Kidney (tissue), 22 donors: ENCODE measurements at places on chromosomes 4 and X. TPM values are rescaled to one million over a fixed set of nuclear protein-coding genes. Genes with fewer than 3 reads are reported as not detected.
A peak's percentile ranks its signal among the peaks of the same experiment; 100 is the strongest.

- no peaks in the 10 kb centered on the region for H3K36me3 ChIP-seq
- H3K27ac ChIP-seq, result no peak overlapping the region
- H3K4me1 ChIP-seq, result no peaks in the 10 kb centered on the region
- no peak for DNase-seq
- H3K4me3 ChIP-seq, result no peak overlapping the region
- no peaks in the 10 kb centered on the region for H3K27me3 ChIP-seq
These were observed 3.4 kb downstream of the ATP1B4 start for GRCh38 chrX:120365320-120365719.

DNA sequence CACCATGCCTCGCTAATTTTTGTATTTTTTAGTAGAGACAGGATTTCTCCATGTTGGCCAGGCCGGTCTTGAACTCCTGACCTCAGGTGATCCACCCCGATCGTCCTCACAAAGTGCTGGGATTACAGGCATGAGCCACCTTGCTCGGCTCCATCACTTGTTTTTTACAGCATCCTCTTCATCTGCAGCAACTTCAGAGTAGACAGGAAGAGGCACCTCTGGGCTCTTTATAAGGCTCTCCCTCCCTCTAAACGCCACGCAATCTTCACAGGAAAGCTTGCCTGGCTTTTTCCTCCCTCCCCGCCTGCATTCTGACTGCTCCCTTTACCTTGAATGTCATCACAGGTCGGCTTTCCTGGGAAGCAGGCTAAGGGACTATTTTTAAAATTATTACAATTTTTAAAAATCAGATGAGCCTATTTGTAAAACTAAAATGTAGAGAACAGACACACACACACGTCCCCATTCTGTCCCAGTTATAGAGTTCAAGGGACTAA, 111.5 kb upstream of the LDB2 start:
- H3K27me3 ChIP-seq, result no peaks in the 10 kb centered on the region
- H3K27ac ChIP-seq, result no peak overlapping the region
- no peaks in the 10 kb centered on the region for H3K4me1 ChIP-seq
- DNase-seq, result no peak
- no peaks in the 10 kb centered on the region for H3K36me3 ChIP-seq

DNA sequence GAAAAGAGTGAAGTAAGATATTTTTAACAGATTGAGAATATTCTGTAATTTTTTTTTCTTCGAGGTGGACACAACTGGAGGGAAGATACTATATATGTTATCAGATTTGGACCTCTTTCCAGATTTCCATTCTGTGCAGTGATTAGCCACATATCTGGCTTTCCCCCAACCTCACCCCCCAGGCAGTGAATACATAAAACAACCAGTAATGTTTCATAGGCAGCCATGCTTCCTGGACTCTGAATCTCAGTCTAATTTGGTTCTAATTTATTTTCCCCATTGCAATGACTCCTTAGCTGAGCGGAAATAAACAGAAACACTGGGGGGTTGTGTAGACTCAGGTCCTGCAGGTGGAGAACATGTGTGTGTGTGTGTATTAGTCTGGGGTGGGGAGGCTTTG, 226.5 kb downstream of the FBXW7 start:
- no peaks in the 10 kb centered on the region for H3K27me3 ChIP-seq
- H3K4me3 ChIP-seq, result no peak overlapping the region
- no peaks in the 10 kb centered on the region for H3K36me3 ChIP-seq
- no peak overlapping the region for H3K27ac ChIP-seq
- DNase-seq, result no peak

DNA sequence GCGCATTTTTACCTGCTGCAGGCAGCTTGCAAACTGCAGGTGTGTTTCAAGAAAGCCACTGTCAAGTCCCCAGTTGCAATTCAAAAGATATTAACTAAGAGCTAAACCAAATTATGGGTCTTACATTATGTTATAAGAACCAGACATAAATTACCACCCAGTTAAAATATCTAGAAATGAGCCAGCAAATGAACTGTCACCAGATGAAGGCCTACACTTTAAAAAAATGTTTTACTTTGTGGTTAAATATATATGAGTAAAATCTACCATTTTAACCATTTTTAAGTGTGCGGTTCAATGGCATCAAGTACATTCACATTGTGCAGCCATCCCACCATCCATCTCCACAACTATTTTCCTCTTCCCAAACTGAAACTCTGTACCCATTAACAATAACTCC, 32.0 kb upstream of the TMEM131L start:
- H3K27ac ChIP-seq, result no peak overlapping the region
- no peaks in the 10 kb centered on the region for H3K4me1 ChIP-seq
- H3K27me3 ChIP-seq, result no peaks in the 10 kb centered on the region
- H3K4me3 ChIP-seq, result no peak overlapping the region
- DNase-seq, result no peak

GRCh38 chr4:1593458-1593857, 90.7 kb downstream of the FAM53A start:
- no peaks in the 10 kb centered on the region for H3K36me3 ChIP-seq
- DNase-seq, result no peak
- H3K27me3 ChIP-seq, result no peaks in the 10 kb centered on the region
- no peak overlapping the region for H3K27ac ChIP-seq

DNA sequence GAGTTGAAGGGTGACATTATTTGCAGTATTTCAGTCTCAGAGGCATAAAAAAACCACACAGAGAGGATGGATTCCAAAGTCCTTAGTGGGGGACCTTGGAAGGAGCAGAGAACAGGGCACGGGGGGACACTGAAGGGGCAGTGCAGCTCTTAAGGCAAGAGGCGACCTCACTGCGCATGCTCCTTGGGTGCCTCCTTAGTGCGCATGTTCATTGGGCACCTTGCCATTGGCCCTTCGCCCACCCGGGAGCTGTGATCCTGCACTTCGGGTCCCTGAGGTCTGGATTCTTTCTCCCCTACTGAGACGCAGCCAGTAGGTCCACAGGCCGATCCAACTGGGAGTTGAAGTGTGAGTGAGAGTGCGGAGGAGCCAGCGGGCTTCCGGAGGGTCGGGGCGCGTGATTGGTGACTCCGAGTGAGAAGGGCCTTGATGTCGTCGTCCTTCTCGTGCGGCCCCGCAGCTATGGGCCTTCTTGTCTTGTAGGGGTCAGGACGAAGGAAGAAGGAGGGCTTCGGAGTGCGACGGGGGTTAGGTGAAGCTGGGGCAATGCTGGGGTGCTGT, at the start of gene XAGE5:
Gene XAGE5, plus strand, starts transcription at position 223 of the 561 bp plus-strand sequence. CDS start 1,280 bp downstream, outside the sequence.
- peaks cover 9% of the 10 kb centered on the region for H3K27me3 ChIP-seq
- no peak within 1 kb of the TSS for H3K4me3 ChIP-seq
- no peak for DNase-seq
- no peaks in the 10 kb centered on the region for H3K4me1 ChIP-seq
- H3K27ac ChIP-seq, result no peak within 1 kb of the TSS
- H3K36me3 ChIP-seq, result no peaks in the 10 kb centered on the region

DNA sequence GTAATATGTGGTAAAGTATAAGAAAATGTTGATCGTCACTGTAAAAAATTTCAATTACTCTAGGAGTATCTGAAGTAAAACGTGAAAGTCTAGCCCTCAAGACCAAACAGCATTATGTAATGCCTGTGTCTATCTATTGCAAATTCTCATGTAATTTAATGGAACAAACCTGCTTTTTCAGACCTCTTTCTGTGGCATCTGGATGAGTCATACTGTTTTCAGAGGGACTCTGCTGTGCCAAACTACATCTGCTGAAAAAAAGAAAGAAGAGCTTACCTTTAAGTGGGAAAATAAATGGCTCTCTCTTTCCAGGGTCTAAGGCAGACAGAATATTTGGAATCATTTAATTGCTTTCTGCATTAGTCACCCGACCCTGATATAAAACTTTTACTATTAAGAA, 89.8 kb upstream of the ARMCX2 start:
- no peak overlapping the region for H3K4me3 ChIP-seq
- H3K27ac ChIP-seq, result no peak overlapping the region
- no peak for DNase-seq
- no peaks in the 10 kb centered on the region for H3K27me3 ChIP-seq

DNA sequence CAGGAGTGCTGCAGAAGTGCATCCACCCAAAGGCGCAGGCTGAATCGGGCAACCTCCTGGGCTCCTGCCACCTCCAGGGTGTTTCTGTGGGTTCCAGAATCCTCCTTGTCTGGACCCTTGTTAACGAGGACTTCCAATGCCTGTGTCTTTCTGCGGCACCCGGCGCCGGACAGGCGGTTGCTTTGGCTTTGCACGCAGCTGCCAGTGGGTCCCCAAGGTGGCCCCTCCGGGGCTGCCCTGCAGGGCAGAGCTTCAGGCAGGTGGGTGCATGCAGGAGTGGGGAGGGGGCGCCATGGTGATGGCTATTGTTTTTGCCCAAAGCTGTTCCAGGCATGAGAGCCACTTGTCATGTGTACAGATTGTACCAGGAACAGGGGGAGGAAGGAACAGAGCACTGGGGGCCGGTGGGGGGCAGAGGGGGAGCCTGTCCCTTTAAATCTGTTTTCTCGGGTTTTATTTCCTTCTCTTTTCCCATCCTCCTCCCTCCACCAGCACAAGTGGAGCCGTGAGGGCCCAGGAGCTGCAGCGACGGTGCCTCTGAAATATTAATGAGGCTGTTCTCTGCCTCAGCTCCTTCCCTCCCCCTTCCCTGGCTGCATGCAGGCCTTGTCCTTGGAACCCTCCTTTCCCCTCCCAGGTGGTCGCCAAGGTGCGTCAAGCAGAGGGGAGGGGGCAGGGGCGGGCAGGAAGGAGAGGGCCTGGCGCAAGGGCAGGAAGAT, 13.1 kb downstream of the ATP2B3 start:
- H3K27me3 ChIP-seq, result no peaks in the 10 kb centered on the region
- no peak overlapping the region for H3K27ac ChIP-seq
- no peaks in the 10 kb centered on the region for H3K36me3 ChIP-seq
- H3K4me1 ChIP-seq, result no peaks in the 10 kb centered on the region
- no peak overlapping the region for H3K4me3 ChIP-seq

- H3K27ac ChIP-seq, result no peak overlapping the region
- H3K4me3 ChIP-seq, result no peak overlapping the region
- no peaks in the 10 kb centered on the region for H3K4me1 ChIP-seq
- no peaks in the 10 kb centered on the region for H3K27me3 ChIP-seq
These were observed 258.1 kb downstream of the GABRG1 start for GRCh38 chr4:45865781-45866180.

- no peaks in the 10 kb centered on the region for H3K4me1 ChIP-seq
- no peaks in the 10 kb centered on the region for H3K27me3 ChIP-seq
- no peak for DNase-seq
- no peak overlapping the region for H3K4me3 ChIP-seq
- no peaks in the 10 kb centered on the region for H3K36me3 ChIP-seq
These were observed 41.0 kb downstream of the FGFBP1 start for GRCh38 chr4:15897577-15897976.

GRCh38 chr4:2042204-2042946, 16.8 kb upstream of the NAT8L start:
- no peaks in the 10 kb centered on the region for H3K36me3 ChIP-seq
- no peak for DNase-seq
- no peak overlapping the region for H3K27ac ChIP-seq
- H3K4me3 ChIP-seq, result peak overlapping the region; percentile 60
- peaks cover 4% of the 10 kb centered on the region for H3K4me1 ChIP-seq

DNA sequence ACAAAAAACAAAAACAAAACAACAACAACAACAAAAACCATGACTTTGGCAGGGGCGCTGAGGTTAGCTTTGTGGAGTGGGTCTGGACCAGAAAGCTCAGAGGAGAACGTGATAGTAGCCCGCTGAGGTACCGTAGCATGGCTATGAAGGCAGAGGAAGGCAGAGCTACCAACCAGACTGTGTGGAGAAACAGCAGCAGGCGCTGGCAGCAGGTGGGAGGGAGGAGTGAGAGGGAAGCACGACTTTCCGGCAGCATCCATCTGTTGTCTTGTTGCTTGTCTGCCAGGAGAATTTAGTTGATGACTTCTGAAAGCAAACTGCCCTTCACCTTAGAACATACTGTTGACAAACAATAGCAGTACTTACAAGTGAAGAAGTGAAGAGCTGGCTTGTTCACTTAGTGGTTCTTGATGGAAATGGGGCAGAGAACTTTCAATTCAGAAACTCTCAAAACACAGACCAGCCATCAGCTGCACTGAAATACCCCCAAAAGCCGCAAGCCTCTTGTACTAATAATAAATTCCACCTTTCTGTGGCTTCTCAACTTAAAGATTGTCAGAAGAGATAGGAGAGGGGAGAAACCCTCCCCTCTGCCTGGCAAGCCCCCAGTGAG, 447.2 kb downstream of the SLITRK2 start:
- no peaks in the 10 kb centered on the region for H3K36me3 ChIP-seq
- DNase-seq, result no peak
- H3K4me3 ChIP-seq, result no peak overlapping the region
- H3K27me3 ChIP-seq, result no peaks in the 10 kb centered on the region

DNA sequence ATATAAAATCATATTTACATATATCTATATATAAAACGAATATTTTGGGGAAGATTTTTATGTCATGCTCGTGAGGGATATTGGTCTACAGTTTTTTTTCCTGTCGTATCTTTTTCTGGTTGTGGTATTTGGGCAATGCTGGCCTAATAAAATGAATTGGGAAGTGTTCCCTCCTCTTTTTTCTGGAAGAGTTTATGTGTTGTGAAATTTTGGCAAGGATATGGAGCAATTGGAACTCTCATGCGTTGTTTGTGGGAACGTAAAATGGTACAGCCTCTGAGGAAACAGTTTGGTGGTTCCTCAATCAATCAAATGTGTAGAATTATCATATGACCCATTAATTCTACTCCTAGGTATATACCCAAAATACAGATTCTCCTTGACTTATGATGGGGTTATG, 69.8 kb downstream of the ZNF182 start:
- H3K27ac ChIP-seq, result no peak overlapping the region
- H3K36me3 ChIP-seq, result no peaks in the 10 kb centered on the region
- no peak for DNase-seq
- H3K4me3 ChIP-seq, result no peak overlapping the region

Gene USP11
- total RNA-seq, result 91.6 TPM

Gene IBSP
- not detected for total RNA-seq

Gene TMPRSS11F
- not detected for total RNA-seq

Gene SERTM2
- 0.35 TPM for total RNA-seq

Gene DAPP1
- total RNA-seq, result 10.1 TPM

Gene NIPAL1
- 6.9 TPM for total RNA-seq

Gene SORBS2
- 127 TPM for total RNA-seq

Gene GAGE1
- not detected for total RNA-seq

Gene SATL1
- not detected for total RNA-seq

Gene CD99L2
- 38.0 TPM for total RNA-seq

Gene TLR10
- 2.0 TPM for total RNA-seq

Gene SH3BP2
- total RNA-seq, result 128 TPM
